ENCODE measurements at places on chromosomes 7 and 10.

DNA sequence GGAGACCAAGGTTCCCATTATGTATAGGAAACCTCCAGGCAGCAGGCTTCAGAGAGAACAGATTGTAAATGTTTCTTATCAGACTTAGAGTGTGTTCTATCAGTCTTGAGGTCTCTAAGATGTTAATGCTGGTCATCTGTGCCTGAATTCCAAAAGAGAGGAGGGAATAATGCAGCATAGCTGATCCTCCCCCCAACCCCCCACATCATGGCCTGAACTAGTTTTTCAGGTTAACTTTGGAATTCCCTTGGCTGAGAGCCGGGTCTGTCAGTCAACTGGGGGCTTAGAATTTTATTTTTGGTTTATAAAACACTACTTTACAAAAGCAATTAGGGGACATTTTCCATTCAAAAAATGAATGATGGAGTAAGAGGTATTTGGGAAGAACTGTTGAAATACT, 184.3 kb downstream of the NEBL start:
- DNase-seq: no peak

DNA sequence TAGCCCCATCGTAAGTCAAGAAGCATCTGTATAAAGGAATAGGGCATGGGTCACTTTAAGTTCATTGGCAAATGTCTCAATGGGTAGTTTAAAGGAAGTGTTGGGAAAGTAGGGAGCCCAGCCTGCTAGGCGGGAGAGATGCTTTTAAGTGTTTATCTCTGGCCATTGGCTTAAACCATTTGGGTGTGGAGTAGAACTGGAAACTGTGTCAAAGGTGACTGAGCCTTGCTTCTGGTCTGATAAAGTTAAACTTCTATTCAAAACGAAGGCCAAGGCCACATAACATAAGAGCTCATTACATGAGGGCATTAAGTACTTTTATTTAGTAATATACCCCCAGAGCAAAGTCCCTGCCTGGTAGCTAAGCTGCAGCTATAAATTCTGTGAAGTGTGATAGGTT, 148.7 kb downstream of the SPAG6 start:
- no peak for DNase-seq

DNA sequence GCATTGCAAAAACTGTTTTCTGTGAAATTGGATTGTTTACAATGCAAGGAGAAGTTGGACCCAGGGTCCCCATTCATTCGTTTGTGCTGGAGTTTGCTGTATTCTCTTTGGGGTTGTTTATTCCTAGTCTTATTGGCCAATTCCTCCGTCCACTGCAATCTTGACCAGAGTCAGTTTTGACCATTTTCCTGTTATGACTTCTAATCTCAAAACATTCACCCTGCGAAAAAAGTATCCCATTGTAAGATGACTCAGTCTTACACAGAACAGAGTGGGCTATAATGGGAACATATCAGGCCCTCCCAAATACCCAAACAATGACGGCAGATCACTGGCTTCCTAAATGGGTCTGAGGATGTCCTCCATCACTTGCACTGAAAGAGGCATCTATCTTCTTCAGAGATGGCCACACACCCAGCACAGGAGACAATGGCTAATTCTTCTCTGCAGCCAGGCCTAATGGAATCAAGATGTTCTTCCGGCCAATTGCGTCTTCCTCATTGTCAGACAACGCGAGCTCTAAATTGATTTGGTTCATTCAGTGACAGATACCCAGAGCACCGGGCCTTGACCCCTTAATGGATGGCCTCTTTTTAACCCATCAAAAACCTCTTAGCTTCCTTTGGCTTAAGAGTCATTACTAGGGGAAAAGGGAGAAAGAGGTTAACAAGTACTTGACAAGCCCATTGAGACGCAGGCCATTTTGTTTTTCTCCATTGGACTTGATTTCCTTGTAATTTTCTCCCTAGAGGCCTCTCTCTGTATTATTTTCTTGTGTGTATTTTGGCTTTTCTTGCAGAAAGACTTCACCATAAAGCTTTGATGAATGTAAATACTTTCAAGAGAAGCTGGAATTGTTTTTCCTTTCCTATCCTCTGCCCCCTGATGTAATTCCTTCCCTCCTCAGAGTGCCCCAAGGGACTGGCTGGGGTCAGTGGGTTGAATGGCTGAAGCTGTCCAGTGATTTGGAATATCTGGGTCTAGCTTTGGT, 129.6 kb downstream of the PRPF18 start:
- DNase-seq: no peak

DNA sequence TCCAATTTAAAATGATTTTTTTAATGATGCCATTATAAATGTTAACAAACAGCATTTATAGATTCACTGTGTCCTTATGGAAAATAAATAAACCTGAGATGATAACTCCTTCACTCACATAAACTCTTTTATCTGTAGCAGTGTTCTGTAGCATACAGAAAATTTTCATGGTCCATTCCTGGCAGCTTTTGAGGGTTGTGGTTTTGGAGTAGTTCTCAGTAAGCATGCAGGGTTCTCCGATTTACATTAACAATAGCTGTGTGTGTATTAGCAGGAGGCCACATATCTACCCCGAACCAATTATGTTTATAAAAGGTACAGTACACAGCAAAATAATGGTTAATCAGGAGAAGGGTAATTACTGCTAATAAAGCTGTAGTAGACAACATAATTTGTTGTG, 162.7 kb downstream of the CDCA7L start:
- DNase-seq: no peak

DNA sequence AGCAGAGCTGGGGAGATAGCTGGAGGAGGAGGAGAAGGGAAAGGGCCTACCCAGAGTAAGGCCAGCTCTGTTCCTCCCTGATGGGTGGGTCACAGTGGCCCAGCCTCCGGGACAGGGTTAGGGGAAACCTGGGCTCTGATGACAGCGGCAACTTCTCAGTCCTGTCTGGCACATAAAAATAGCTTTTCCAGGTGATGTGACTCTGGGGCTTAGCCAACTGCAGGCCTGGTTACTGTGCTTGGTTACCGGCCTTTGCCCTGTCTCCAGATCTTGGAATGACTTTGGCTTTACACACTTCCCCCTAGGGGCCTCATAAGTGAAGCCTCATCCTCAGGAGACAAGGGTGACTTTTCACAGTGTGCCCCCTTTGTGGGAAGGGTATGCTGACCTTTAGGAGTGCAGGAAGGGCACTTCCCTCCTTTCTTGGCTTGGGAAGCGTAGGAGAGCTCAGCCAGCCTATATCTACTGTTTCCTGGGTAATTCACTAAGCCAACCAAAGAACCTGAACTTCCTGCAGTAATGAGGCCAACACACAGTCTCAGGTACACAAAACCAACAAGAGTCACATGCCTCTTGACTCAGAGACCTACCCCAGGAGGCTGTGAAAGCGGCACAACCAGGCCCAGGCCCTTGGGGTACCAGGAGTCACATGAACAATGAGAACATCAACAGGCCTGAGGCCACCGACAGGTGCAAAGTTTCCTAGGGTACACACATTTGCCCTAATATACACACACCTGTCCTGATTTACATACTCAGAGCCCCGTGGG, 11.7 kb upstream of the HILPDA start:
- DNase-seq: no peak

DNA sequence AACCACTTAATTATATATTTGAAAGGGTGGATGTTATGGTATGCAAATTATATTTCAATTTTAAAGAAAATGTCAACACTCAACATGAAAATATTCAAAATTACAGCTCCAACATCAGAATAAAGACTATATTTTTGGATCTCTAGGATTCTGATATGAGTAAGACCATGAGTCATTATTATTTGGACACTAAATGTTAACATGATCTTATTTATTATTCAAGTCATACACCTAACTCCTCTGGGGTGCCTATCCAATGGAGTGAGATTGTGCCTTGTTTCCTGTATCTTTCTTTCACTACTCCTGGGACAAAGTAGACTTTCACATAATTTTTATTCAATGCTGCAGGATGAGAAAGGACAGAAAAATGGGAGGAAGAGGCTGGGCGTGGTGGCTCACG, 135.2 kb upstream of the PRSS1 start:
- no peak for DNase-seq

DNA sequence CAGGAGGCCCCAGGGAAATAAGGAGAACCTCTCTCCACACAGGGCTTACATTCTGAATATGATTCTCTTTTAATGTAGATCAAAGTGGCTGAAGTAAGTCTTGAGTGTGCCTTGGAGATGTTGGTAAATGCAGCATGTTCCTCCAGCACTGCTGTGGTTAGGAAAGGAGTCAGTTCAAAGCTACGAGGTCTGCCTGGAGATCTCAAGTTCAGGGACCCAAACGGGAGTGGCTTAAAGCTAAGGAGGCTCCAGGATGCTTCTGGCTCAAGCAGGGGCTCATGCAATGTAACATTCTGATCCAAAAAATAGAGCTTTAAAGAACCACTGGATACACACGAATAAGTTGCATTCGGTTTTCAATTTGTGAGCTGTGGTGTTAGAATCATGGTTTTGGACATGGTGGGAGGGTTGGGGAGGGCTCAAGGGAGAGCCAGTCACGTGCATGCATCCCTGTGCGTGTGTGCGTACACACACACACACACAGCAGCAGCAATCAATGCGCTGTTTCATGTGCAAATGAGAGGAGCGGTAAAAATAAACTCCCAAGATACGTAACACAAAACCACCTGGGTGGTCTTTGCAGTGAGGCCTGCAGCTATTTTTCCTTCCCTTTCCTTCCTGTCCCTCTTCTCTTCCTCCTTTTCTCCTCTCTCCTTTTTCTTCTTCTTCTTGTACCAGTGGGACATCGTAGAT, 70.5 kb downstream of the AOAH start:
- no peak for DNase-seq

- no peak for DNase-seq
Observed at GRCh38 chr7:120475994-120476393, 203.0 kb downstream of the KCND2 start.

DNA sequence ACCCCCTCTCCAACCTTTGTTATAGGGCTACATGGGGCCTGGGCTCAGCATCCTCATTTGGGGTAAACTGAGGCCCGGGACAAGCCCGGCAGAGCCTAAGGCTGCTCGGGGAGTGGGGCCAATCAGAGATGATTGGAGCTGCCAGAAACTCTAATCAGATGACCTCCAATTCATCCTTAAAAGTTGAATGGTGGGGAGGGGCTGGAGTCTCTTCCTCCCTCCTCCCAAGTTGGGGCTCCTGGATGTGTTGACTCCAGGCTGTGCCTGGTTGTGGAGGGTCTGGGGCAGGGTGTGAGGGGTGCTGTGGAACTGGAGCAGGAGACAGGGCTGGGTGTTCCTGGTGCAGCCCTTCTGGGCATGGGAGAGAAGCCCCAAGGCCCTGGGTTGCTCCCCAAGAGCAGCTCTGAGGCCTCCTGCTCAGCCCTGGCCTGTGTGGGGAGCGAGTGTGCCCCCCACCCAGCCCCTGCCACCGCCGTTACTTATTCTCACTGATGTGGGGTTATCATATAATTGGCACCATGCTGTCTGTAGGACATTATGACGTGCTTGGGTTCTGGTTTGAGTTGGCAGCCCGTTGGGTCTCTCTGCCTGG, 2.2 kb downstream of the BHLHA15 start:
- DNase-seq: no peak

DNA sequence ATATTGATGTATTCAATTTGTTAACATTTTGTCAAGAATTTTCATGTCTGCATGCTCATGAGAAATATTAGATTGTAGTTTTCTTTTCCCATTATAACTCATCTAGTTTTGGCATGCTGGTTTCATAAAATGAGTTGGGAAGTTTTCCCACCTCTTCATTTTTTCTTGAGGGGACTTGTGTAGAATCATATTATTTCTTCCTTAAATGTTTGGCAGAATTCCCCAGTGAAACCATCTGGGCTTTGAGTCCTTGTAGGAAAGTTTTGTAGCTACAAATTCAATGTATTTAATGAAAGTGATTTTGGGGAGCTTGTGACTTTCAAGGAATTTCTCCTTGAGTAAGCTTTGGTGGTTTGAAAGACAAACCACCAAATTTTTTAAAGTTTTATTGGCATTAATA, 173.2 kb downstream of the PHTF2 start:
- no peak for DNase-seq

DNA sequence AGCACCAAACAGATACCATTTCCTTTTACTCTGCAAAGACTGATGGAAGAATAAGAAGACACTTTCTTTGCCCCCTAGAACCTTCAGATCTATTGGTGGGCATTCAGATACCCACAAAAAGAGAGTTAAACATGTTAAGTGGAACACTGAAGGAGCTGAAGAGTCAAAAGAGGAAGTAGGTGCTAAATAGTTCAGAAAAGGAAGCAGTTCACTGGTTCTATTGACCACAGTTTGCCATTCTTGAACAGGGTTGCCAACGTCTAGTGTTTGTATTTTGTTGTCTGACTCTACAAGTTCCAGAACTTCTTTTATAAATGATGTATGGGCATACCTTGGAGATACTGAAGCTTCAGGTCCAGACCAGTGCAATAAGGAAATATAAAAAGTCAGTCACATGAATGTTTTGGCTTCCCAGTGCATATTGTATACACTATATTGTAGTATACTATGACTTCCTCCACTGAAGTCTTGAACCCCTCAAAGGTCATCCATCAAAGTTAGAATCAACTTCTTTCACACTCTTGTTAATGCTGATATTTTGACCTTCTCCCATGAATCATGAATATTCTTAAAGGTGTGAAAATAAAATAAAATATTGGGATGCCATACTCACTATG, 47.5 kb upstream of the AGR3 start:
- no peak for DNase-seq

DNA sequence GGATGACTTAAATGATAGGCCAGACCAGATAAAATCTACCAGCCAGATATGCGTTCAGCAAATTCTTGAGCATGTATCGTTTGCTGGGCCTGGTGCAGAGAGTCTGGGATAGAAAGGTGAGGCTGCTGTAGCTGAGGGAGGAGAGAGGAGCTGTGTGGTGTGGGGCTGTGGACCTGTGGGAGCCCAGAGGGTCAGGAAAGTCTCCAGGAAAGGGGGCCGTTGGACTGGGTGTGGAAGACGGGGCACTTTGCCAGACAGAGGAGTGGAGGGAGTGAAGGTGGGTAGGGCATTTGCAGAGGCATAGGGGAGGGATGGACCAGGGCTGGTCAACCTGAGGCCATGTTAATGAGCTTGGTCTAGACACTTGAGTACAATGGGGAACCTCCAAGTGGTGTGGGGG, 124.7 kb upstream of the UNC5B start:
- no peak for DNase-seq

DNA sequence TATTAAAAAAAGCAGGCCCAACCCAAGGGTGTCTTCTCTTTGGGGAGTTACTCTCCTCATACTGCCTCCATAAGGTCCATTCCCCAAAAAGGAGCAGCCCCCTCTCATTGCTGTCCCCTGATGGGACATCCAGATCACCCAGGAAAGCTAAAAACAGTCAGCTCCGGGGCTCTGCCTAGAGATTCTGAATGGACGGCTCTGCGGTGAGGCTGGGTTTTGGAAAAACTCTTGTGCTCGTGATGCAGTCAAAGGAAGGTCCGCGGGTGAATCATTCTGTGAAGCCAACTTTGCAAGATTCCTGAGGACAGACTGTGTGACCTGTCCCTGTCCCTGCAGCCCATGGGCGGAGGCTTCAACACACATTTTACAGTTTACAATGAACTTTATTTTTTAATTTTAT, 351.5 kb downstream of the TYW1 start:
- DNase-seq: no peak

GRCh38 chr10:79277579-79278269, 69.5 kb upstream of the PPIF start:
- DNase-seq: no peak

Measured in activated naive CD4-positive, alpha-beta T cell treated with anti-CD3 and anti-CD28 coated beads, Interleukin-2, amount 50 U/mL, for 16 hours (primary cell).